NAMALWA (cell line): ENCODE measurements at places on chromosomes 5 and 9.

- no peak for DNase-seq
These were observed 129.0 kb downstream of the APBA1 start for GRCh38 chr9:69542942-69543704.

DNA sequence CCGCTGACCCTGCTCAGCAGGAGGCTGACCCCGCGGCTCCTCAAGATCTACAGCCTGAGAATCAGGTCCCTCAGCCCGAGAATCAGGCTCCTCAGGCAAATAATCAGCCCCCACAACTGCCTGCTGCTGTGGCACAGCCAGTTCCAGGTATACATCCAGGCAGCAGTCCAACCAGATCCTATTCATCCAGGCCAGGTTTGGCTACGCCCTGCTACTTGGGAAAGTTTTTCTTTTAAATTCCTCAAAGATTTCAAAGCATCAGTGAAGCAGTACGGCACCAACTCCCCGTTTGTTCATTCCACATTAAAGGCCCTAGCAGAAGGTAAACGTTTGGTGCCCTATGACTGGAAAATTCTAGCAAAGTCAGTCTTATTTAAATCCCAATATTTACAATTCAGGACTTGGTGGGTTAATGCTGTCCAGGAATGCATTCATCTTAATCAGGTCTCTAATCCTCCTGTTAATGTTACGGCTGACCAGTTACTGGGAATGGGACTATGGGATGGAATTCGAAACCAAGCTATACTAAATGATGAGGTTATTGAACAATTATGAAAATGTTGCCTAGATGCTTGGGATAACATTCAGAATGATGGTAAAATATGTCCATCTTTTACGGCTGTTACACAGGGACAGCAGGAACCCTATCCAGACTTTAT, 102.3 kb downstream of the SYK start:
- DNase-seq = no peak

GRCh38 chr5:158020555-158021418, 161.8 kb upstream of the CLINT1 start:
- DNase-seq = no peak

DNA sequence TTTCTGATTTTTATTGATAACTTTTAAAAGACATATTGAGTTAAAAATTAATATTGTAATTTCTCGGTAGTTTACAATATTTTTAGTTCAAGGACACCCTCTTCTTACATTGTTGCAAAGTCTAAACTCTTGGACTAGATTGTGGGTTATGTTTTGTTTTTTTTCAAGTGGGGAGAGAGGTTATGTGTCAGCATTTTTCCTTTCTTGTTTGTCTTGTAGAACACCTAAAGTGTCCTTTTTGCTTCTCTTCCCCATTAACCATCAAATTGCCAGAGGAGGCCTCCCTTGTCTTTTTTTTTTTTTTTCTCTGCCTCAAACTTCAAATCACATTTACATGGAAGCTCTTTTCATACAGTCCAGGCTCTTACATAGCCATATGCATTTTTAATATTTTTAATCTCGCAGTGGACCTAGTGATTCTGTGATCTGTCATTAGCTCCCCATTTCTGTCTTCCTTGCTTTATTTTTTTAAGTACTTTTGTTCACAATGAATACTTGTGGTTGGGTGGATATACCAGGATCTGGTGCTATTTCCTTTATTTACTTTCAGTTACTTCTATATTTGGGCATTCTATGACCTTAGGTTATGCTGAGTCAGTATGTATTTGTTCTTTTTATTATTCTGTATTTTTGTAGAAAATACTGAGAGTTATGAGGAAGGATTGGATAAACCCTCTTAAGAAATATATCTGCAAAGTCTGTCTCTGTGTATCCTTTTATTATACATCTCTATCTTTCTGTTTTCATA, 2280.6 kb upstream of the ACO1 start:
- no peak for DNase-seq

DNA sequence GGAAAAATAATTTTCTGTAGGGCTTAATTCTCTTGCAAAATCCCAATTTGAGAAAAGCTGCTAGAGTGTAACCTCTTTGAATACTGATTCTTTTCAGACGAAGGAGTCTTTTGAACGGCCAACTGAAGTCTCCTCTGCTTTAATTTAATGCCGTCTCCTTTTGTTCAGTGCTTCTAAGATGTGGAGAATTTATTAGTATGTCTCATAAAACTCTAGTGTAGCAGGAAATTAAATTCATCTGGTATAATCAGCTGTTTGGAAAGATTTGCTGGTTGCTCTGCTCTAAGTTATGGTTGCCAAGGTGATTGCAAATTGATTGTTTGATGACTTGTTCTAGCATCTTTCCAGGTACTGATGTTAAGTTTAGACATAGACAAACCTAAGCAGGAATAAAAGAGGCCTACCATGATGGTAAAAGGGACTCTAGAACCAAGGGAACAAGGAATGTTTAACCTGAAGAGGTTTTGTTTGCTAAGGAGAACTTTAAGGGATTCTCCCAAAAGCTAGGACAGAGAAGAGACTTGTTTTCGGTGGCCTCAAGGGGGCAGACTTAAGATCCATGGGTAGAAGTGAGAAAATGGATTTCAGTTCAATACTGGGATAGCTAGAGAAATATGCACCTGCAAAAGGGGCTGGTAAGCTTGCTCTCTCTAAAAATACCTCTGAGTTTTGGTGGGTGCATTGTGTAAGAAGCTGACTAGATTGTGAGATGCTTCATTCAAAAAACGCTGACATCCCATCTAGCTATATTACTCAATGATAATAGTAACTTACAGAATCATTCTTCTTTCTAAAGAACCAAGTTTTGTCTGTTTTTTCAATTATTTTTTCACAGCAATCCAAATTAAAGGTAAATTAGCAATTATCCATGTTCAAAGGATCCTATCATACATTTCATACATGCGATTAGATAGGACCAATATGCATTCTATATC, 5.7 kb upstream of the ADRB2 start:
- peak; percentile 51 for DNase-seq

DNA sequence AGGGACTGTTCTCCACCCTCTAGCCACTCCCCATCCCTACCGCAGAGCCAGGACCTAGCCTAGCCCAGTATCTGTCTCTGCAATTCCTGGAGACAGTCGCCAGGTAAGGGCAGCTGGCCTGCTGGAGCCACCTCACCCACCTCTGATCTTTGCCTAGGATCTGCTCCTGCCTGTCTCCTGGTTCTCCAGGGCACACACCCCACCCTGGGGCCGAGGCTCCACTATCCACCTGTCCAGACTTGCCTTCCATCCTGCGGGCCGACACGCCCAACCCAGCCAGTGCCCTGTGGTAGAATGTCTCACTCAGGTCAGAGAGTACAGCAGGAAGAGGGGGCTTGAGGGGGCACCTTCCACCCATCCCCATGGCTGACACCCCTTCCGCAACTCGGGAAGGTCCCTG, 15.7 kb upstream of the AQP7 start:
- DNase-seq = no peak

DNA sequence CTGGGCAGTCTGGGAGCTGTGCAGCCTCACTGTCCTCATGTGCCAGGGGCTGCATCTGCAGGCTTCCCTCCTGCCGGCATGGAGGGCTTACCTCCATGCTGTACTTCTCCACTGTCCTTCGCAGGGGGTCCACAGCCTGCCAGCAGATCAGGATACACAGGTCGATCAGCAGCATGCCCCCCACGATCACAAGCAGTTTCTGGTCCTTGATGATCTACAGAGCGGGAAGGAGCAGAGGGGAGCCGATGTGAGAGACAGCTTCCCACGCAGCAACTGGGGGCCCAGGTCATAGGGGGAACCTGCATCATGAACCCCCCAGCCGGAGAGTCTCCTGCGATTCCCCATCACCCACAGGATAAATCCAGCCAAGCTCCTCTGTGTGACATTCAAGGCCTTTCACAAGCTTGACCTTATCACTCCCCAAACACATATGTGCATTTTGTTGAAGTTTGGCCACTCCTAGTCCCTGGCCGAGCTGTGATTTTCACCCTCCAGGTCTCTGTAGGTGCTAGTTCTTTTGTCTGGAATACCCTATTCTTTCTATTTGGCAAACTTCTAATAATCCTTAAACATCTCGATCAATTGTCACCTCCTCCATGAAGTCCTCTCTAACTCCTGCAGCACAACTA, 107.3 kb upstream of the TBC1D2 start:
- DNase-seq = no peak

- no peak for DNase-seq
These were observed 432.1 kb upstream of the RGMB start for GRCh38 chr5:98341038-98342032.

DNA sequence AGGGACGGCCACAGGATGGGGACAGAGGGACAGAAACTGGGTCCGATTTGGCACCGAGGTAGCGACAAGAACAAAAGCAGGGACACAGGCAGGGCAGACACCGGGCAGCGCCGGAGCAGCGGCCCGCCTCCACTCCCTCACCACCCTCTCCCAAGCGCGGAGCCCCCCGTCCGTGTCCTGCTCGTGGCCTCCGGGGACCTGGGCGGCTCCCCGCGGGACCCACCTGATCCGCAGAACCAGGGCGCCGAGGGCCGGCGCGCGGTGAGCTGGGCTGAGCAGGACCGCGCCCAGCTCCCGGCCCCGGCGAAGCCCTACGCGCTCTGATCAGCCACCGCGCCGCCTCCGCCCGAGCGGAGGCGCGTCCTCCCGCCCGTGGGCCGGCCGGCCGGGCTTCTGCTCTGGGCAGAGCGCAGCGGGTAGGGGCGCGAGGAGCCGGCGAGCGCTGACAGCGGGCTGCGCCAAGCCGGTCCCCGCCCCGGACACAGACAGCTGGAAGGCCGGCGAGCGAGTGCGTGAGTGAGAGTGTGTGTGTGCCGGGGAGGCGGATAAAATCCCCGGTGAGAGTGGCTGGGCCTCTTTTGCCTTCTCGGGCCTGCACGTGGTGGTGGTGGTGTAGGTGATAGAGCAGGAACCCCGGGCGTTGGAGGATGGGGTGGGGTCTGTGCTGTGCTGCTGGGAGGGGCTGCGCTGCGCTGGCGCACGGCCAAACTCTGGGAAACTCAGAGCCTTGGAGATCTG, at the start of gene GGTA1:
Gene GGTA1 (minus strand): TSS at position 418 of the 738 bp plus-strand sequence. CDS start 31,922 bp downstream, outside the sequence.
- no peak for DNase-seq

DNA sequence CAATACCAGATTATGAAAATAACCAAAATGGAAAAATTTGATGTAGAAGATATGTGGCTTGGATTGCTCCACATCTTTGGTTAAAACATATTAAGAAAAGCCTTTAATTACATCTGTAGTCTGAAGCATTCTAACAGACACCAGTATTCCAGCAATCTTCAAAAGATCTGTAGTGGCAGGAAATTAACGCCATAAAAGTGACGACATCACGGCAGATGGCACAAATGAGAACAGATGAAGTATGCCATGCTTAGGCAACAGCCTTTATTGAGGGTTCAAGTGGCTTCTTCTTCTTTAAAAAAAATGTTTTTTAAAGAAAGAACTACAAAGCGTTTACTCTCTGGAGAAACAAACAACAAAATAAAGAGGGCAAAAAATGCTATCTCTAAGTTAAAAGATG, 164.2 kb downstream of the MEF2C start:
- no peak for DNase-seq

- DNase-seq = no peak
These were observed 441.7 kb downstream of the PRELID2 start for GRCh38 chr5:145393426-145393825.

DNA sequence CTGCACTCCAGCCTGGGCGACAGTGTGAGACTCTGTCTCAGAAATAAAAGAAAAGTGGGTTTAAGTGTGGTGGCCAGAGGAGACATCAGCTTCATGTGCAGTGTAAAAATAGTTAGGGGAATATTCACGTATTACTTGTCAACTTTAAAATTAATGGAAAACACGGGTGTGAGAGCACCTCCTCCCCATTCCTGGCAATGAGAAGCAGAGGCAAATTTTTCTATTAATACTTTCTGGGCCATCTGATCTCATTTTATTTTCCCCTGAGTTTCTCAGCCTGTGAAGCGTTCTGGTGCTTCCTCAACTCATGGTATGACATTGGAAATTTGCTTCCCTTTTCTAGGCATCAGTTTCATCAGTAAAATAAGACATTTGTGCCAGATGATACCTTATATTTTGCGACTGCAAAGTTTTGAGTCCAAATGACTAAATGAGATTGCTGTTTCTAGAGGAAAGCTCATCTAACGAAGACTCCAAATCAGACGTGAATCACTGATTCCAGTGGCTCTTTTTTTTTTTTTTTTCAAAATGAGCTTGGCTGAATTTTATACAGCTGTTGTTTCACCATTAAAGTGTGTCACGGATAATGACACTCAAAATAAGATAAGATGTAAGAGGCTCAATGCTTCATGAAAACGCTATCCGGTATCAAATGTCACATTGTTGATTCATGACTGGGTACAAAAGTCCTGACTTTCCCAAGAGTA, 104.6 kb downstream of the MSX2 start:
- no peak for DNase-seq

DNA sequence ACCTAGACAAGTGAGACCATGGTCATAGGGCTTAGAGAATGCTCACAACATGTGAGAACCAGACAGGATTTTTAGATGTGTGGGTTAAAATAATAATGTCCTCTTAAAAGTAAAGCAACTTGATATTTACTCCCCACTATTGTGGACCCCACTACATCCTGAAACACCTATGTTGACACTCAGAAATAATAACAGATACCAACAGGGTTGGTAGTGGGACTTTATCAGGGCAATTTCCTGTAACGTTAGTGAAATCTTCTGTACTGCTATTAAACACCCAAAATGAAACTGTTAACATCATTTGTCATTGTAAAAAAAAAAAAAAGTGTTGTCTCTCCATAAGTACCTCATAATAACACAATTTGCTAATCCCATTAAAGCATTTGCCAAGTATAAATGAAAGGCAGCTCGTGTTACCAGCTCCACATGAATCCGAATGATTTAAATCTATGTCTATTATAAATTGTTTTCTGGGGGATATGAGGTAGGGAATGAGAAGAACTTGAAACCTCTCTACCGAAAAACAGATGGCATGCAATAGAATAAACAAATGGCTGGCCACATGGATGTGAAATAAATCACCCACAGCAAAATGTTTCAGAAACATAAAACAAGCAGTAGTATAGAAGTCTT, 285.9 kb downstream of the ARHGEF28 start:
- no peak for DNase-seq

DNA sequence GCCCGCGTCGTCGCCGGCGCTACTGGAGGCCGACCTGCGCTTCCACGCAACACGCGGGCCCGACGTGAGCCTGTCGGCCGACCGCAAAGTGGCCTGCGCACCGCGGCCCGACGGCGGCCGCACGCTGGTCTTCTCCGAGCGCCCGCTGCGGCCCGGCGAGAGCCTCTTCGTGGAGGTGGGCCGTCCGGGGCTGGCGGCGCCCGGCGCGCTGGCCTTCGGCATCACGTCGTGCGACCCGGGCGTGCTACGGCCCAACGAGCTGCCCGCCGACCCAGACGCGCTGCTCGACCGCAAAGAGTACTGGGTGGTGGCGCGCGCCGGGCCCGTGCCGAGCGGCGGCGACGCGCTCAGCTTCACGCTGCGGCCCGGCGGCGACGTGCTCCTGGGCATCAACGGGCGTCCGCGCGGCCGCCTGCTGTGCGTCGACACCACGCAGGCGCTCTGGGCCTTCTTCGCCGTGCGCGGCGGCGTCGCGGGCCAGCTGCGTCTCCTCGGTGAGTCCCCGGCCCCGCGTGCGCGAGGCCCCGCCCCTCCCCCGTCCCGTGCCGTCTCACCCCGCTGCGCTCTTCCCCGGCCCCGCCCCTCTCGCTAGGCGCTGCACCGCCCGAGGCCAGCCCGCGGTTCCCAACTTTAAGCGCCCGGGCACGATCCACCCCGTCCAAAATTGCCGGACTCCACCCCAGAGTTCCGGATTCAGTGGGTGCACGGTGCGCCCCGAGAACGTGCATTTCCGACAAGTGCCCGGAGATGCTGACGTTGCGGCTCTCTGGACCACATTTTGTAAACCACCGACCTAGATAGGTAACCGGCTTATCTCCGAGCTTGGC, 42.8 kb downstream of the NEURL1B start:
- DNase-seq = no peak
